DMS 273 treated with DMSO at 0.1 percent for 48 hours (cell line): ENCODE measurements at places on chromosomes 12 and 14.

DNA sequence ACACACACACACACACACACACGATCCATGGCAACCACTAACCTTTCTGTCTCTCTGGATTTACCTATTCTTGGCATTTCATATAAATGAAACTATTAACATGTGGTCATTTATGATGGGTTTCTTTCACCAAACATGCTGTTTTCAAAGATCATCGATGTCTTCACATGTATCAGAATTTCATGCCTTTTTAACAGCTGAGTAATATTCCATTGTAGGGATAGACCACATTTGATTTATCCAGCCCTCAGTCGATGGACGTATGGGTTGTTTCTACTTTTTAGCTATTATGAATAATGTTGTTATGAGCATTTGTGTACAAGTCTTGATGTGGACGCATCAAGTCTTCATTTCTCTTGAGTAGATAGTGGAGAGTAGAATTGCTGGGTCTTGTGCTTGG is 56.5 kb downstream of the MVK start:
- no peak for DNase-seq

DNA sequence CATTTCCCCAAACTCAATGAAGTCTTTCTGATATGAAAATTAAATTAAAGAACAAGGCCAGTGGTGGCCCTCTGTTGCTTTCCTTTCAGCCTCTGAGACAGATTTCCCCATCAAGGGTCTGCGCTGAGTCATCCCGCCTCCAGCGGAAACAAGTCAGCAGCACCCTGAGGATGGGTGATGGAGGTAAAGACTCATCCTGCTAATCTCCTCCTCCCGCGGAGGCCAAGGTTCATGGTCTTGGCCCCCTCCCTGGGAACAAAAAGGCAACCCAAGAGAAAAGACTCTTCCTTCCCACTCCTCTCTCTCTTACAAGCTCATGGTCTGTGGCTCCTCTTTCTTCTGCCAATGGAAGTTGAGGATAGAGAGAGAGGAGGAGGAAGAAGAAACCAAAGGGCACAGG is 9.0 kb upstream of the NUMB start:
- DNase-seq: no peak

DNA sequence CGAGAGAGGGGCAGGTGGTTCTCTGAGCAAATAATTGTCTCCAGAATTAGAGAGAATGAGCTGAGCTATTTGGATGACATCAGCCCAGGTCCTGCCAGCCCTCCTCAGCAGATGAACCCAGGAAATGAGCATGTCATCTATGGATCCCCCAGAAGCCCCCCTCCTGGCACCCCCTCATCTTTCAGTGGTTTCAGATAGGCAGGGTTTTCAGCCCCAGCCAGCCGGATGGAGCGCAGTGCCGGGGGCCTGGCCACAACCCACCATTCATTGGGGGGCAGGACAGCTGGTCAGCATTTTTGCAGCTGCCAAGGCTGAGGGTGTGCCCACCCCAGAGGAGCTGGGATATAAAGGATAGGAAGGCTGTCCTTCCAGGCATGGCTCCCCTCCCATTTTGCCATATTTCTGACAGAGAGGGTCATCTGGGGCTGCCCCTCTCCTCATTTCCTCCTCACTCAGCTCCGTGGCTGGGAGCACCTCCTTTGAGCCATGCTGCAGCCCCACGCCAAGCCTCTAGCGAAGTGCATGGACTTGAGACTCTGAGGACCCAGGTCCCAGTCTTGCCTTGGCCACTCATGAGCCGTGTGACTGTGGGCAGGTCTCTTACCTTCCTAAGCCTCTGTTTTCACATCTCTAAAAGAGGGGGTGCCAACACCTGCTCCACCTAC is 6.0 kb upstream of the KRT71 start:
- DNase-seq: no peak

DNA sequence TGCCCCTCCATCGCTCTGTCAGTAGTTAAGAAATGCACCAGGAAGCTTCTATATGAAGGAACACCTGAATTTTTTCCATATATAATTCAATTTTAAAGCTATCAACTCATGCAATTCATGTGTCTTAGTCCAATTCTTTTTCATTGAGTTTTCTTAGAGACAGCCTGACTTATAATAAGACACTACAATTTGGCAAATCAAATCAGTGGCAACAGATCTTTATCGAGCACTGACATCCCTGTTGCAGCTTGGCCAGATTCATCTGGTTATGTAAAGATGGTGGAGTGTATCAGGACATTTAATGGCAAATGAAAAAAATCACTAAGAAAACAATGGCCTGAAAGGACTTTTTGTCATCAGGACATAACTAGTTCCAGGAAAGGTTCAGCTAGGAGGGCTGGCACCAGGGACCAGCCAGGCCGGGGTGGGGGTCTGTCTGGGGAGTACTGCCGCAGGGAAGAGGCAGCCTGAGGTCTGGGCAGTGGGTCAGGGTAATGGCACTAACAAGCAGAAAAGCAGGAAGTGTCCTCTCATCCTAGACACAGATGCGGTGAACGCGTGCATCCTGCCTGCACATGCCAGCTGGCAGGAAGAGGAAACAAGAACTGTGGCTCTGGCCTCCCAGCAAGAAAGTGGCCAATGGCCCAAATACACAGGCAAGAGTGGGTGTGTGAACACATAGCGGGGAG is 100.5 kb upstream of the LMNTD1 start:
- DNase-seq: no peak

GRCh38 chr12:117523971-117524370 is 162.5 kb upstream of the NOS1 start:
- no peak for DNase-seq

- DNase-seq: no peak
Measured at GRCh38 chr12:25256005-25256404, 5.3 kb upstream of the KRAS start.

DNA sequence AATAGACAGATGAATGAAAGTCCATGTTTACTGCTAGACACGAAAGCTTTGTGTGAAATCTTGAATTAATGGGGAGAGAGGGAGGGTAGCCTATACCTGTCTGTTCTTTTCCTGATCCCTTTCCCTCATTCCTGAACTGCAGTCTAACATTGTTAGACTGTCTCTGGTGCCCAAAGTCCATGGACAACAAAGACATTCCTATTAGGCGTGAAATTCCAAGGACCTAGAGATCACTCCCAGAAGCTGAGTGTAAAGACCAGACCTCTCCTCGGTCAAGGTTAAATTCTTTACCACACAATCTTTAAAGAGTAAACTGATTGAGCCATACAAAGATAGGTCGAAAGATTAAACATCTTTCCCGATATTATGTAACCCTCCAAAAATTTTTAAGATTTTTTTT is 270.7 kb upstream of the GARIN2 start:
- DNase-seq: no peak

- no peak for DNase-seq
Measured at GRCh38 chr14:67970923-67971322, 151.3 kb downstream of the RAD51B start.

DNA sequence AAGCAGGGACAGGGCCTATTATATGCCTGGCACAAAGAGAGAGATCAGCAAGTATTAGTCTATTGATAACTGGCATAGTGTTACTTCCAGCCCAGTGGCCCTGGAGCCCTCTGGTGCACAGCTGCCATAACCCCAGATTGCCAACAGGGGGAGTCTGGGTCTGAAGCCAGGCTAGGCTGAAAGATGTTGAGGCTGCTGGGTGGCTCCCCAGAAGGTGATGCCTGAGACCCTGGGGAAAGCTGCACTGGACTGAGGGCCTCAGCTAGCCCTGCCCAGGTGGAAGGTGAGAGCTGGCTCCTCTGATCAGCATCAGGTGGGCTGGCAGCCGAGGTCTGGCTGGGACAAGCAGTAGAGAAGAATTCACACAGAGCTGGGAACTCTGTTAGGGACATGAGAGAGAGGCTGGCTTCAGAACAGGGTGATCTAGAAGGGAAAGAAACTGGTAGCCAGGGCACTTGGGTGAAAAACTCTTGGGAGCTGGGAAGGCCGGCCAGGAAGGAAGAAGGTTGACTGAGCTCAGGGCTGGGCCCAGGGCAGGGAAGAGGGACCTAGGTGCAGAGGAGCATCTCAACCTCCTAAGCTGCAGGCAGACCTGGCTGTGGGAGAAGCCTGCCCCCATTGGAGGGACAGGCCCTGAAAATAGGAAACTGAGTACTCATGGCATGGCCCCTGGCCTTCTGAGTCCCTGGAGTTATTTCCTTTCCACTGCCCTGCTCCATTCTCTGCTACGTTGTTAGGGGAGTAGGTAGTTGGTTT is 3.9 kb downstream of the GZMH start:
- DNase-seq: no peak

GRCh38 chr14:73661872-73662271 is 17.1 kb downstream of the DNAL1 start:
- DNase-seq: no peak

GRCh38 chr14:36068777-36069534 is 107.6 kb downstream of the PTCSC3 start:
- no peak for DNase-seq

- no peak for DNase-seq
Measured at GRCh38 chr14:99579120-99579836, 24.7 kb downstream of the CCDC85C start.

GRCh38 chr14:22522466-22522957 is 66.5 kb downstream of the DAD1 start:
- DNase-seq: no peak

GRCh38 chr12:13474381-13474780 is 277.9 kb downstream of the EMP1 start:
- DNase-seq: no peak

- DNase-seq: peak; percentile 75
Measured at GRCh38 chr12:62793256-62794217, 141.4 kb downstream of the PPM1H start.

GRCh38 chr12:94941440-94941862 is 62.0 kb downstream of the NDUFA12 start:
- no peak for DNase-seq

DNA sequence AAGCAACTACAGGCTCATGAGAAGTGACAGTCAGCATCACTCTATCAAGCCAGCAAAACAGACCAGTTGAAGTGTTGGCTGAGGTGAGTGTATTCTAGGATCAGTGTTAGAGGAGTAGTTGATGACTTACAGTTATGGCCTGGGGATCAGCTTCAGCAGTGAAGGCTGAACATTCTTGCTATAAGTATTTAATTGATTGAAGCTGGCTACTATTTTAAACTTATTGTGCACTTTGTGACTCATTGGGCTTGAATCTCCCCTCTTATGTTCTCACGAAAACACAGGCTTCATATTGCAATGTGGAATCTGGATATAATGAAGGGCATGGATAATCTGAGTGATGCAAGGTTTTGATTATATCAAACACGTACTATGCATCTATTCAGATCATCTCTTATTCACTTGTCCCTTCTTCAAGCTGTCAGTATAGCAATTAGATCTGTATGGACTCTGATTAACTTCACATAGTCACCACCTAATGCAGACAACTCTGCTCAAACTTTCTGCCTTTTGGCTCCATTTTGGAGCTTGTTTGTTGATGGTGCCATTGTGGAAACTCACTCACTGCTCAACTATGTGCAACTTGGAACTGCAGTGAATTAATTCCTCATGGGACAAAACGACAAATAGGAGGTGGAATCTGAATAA is 309.2 kb downstream of the SLC16A7 start:
- DNase-seq: no peak

GRCh38 chr12:42564996-42565395 is 24.6 kb downstream of the PRICKLE1 start:
- no peak for DNase-seq

GRCh38 chr12:113252494-113252893 is 31.2 kb downstream of the TPCN1 start:
- DNase-seq: no peak

GRCh38 chr12:106947461-106947860 is 8.2 kb upstream of the TMEM263 start:
- DNase-seq: no peak

DNA sequence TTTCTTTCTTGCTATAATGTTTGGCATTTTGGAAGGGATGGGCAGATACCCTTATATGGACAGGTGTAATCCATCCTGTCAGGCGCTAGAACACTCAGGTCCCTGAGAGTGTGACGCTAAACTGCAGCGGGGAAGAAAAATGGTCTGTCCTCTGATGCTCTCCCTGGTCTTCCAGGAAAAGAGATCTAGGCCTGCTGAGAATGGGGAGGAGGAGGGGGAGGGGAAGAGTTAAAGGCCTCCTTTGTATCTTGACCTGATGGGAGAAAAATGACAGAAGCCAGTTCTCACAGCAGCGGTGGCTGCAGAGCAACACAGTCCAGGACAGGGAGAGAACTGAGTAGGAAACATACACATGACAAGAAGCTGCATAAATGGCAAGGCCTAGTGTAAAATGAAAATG is 61.1 kb downstream of the RPS6KA5 start:
- no peak for DNase-seq

DNA sequence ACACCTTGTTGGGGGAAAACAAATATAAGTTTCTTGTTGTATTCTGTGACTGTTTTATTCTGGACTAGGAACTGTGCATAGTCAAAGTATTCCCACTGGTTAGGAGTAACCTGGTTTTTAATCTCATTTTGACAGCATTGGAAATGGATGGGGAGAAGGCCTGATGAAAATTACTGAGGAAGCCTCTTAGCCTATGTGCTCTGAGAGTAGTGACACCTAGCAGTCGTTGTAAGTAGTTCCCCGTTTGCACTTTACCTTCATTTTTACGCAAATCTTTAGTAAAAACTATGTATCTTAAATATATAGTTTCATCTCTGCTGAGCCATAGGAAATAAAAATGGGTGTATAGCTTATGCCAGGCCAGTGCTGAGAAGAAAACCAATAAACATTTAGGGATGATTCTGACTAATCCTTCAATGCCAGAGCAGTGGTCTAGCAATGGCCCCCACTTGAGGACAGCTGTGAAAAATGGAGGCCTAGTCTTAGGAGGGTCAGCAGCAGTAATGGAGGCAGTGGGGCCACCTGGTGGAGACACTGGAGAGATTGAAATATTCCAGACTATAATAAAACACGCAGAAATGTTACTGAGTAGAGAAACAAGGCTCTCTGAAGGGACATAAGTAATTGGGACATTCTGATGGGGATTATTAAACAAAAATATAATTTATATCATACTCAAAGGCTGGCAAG is 133.2 kb upstream of the NOVA1 start:
- DNase-seq: no peak

GRCh38 chr12:124553862-124554428 is 13.5 kb downstream of the NCOR2 start:
- no peak for DNase-seq

GRCh38 chr12:116727891-116728290 is 10.0 kb downstream of the SPRING1 start:
- no peak for DNase-seq

- no peak for DNase-seq
Measured at GRCh38 chr12:98217257-98217656, 298.1 kb upstream of the TMPO start.

DNA sequence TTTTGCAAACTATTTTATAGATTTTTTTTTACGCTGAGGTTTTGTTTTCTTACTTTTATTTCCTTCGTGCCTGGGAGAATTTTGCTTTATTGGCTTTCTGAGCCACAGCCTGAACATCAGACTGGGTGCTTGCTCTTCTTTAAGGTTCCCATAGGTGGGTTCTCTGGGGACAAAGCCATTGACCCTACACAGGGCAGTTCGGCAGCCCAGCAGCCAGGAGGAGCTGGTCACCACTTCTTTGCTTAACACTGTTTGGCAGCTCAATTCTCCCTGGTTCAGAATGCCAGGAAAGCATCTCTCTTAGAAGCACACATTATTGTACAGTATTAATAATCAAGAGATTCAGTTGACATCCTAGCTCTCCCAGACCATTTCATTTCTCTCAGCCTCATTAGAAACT is 140.8 kb upstream of the NEDD1 start:
- no peak for DNase-seq
